Transverse colon (tissue), 4 donors: ENCODE measurements at places on chromosomes 4 and X. TPM values are rescaled to one million over a fixed set of nuclear protein-coding genes. Genes with fewer than 3 reads are reported as not detected.

- DNase-seq: no peak
Observed at GRCh38 chrX:49987651-49988050, 65.3 kb downstream of the CLCN5 start.

- DNase-seq: no peak
Observed at GRCh38 chr4:66855956-66856355, 689.3 kb downstream of the CENPC start.

DNA sequence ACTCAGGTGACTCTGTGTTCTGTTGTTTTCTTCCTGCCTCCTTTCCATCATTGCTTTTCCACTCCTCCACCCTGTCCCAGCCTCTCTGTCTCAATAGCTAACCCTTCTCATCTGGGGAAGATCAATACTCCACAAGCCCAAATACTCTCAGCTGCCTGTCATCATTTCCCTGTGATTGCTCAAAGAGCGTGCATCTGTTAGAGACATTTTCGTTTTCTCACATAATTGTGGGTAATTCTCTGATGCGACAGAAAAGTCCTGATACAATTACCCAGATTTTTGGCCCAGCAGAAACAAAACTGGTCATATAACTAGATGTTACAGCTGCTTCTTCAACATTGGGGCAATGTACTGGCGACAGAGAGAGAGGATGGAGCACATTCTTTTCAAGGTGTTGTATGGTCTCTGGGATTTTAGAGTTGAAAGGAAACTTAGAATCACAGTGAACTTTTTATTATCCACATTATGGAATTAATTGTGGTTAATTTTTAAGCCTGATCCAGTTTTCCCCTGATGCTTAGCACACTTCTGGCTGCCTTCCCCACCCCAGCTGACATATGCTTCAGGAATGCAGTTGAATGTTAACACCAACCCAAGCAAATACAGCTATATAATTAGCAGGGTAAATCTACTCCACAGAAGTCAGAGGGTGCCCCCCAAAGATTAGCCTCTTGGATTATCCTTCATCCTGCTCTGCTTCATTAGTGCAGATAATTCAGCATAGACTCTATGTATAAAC lies 171.4 kb upstream of the ANXA3 start:
- DNase-seq: peak; percentile 14

MAGEB1 gene
- not detected for total RNA-seq
